ENCODE measurements at places on chromosomes 5 and 9.

GRCh38 chr5:80834710-80835109 is 125.5 kb upstream of the RASGRF2 start:
- no peak for DNase-seq

- no peak for DNase-seq
Observed at GRCh38 chr5:103624675-103625074, 62.1 kb upstream of the NUDT12 start.

GRCh38 chr5:142827934-142828576 is 57.9 kb downstream of the ARHGAP26 start:
- DNase-seq: no peak

DNA sequence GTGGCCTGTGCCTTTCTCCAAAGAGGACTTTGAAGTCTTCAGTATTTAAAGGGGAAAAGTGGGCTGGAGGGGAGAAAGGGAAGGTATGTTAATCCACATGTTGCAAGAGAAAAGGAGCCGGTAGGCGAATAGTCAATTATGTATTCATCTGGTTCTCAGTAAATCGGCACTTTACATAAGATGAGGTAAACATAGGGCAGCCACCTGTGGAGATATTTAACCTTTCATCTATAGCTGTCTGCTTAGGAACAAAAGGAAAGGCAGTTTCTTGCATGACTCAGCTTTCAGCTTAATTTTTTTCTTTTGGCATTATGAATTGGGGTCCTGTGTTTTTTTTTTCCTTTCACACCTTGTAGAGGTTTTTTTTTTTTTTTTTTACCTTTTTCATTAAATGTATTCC is 42.2 kb downstream of the FGD3 start:
- no peak for DNase-seq

DNA sequence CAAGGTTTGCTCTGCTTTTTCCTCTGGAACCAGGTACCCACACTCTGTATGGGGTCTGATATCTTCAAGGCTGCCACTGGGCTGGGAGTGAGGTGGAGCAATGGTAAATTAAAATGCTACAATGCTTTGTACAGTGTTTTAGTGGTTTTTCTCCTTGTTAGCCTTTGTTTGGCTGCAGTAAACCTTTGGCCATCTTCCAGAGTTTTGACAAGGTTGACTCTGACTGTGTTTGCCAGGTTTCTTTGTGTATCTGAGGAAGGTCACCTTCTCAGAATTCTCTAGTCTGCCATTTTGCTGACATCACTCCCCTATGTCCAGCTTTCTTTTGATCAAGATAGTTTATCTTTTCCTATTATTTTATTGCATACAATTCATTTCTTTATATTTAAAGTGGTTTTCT is 11.2 kb downstream of the SPATA31D1 start:
- DNase-seq: no peak

- no peak for DNase-seq
Observed at GRCh38 chr5:42590566-42590965, 166.1 kb upstream of the CCDC152 start.

- DNase-seq: no peak
Observed at GRCh38 chr9:13569602-13570067, 290.1 kb upstream of the MPDZ start.

GRCh38 chr5:132396589-132397031 is 27.1 kb downstream of the SLC22A5 start:
- DNase-seq: no peak

GRCh38 chr5:127959152-127959764 is 124.3 kb upstream of the SLC12A2 start:
- no peak for DNase-seq

- no peak for DNase-seq
Observed at GRCh38 chr5:33725806-33726205, 166.0 kb downstream of the ADAMTS12 start.

DNA sequence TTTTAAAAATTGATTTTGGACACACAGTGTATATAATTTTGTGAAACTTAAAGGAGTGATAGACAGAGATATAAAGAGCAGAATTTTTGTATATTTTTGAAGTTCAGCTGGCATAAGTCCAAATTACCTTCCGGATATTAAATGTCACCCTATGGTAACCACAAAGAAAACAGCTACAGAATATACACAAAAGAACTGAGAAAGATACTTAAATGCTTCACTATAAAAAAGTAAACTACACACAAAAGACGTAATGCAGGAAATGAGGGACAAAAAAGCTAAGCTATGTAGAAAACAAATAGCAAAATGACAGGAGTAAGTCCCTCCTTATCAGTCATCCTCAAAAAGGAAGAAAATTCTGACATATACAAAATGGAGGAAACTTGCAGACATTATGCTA is 29.4 kb downstream of the HACD4 start:
- DNase-seq: no peak

- DNase-seq: no peak
Observed at GRCh38 chr5:146344155-146345118, 5.8 kb downstream of the POU4F3 start.

DNA sequence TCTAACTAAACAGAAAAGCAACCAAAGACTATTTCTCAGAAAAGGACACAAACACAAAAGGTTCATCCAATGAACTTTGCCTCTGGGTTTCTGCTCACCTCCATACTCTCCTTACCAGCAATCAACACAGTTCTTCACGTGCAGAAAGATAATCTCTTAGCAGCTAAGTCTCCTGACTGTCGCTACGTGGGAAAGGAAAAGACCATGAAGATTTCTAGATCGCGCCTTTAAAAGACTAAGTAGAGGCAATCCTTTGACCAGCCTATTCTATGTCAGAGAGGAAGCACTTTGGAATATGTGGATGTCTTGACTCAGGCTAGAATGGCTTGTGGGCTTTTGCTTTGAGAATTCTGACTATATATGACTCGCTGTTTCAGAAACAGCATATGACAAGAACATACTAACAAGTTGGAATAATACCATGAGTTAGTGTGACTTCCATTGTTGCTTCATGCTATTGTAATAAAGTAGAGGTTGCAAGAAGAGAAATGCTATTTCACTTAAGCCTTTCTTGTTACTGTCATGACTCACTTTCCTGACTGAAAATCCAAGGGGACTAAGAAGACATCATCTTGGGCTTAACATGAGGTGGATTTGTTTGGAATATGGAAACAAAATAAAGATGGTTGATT is 339.5 kb upstream of the RFX3 start:
- DNase-seq: no peak

- DNase-seq: no peak
Observed at GRCh38 chr9:128424268-128424780, 3.7 kb downstream of the CERCAM start.

DNA sequence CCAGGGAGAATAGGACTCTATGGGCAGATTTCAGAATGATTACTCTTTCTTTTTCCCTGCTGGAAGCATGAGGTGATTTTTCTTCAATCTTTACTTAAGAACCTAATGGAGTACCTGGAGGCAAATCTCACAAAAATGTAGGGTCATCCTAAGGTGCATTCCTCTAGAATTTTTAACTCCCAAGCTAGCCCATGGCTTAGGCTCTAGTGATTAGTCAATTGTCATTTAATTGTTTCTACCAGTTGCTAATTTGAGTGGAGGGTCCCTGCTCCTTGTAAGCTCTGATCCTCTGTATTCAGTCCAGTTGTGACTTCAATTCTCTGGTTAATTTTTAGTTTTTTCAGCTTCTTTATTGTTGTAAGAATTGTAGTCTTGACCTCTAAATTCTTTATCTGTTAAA is 467.0 kb downstream of the HTR1A start:
- DNase-seq: no peak

DNA sequence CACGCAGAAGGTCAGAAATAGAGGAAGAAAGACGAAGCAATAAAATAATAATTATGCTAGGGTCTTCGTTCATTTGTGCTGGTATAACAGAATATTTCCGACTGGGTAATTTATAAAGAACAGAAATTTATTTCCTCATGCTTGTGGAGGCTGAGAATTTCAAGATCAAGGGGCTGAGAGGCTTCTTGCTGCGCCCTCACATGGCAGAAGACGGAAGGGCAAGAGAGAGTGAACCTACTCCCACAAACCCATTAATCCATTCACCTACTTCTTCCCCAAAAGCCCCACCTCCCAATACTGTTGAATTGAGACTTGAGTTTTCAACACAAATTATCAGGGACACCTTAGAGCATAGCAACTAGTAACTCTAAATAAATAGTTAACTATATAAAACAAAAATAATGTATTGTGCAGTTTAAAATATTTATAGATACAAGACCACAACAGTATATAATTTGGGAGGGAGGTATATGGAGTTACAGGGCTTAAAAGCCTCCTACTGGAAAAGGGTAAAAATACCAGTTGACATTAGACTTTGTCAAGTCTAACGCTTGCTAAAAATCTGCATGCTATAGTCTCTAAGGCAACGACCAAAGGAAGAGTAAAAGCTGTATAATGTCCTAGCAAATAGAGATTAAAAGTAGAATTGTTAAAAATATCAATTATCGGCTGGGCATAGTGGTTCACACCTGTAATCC is 40.3 kb upstream of the NAA35 start:
- DNase-seq: peak; percentile 22

- no peak for DNase-seq
Observed at GRCh38 chr5:28808967-28809810, 1770.8 kb upstream of the CDH9 start.

GRCh38 chr9:89884356-89885083 is 279.7 kb downstream of the GADD45G start:
- DNase-seq: no peak

- DNase-seq: no peak
Observed at GRCh38 chr5:178389796-178390195, 157.2 kb upstream of the PHYKPL start.

- no peak for DNase-seq
Observed at GRCh38 chr5:67028371-67028770, 168.2 kb downstream of the CD180 start.

DNA sequence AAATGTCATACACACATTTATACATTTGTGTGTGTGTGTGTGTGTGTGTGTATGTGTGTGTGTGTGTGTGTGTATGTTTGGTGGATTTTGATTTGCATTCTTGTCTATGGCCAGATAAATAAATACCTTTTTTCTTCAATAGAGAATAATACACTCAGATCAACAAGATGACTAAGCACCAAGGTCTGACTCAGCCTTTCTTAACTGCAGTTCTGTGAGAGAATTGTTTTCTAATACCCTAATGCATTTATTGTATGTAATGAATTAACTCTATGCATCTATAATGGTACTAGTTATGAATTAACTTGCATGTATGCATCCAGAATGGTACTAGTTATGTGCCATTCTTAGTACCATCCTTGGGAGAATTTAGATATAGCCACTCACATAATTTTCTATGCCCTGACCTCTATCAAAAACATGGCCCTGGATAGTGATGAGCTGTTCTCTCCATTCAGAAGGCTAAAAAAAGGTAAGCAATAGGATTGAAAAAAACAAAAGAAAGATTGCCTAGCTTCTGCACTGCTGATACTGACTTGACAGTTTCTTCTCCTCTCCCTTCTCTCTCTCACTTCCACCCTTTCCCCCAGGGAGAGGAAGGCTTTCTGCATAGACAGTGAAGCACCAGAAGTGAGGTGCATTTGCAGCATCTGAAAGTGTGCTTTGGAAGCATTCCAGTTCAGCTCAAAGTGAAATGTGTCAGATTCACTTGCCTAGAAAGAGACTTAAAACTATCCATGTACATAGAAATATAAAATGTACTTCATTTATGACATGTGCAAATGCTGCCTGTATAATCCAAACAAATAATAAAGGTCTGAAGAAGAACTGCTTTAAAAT is 55.1 kb upstream of the CCDC112 start:
- no peak for DNase-seq

DNA sequence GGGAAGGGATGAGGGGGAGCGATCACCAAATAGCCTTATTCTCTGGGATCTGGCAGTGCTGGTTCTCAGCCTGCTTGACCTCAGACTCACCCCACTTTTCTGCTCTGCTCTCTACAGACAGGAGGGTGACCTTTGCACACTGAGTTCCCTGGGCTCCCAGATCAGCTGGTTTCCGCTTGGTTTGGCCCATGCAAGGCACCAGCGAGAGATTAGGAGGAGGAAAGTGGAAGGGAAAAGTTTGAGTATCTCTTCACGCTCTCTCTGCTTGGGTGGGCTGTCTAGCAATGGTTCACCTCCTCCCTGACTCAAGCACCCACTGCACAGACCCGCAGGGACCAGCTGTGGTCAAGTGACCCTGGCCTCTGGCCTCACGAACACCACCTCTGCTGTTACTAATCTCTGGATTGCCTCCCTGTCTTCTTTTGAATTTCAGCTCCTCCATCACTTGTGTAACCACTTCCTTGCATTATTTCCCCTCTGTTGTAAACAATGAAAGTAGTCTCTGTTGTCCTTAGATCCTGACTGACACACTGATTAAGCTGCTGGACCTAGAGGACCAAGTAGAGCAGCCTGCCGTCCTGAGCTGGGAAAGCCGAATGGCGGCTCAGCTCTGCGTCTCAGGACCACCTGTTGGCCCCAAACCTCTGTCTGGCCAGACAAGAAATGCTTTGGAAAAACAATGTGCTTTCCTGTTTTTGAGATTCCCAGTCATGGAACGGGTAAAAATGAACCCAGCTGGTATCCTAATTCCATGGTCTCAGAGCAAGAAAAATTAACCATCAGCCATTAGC is 186.6 kb downstream of the CRB2 start:
- no peak for DNase-seq

GRCh38 chr9:23736293-23736692 is 89.7 kb downstream of the ELAVL2 start:
- no peak for DNase-seq

GRCh38 chr5:110925398-110925797 is 146.1 kb upstream of the TSLP start:
- no peak for DNase-seq

GRCh38 chr5:40221796-40222195 is 457.9 kb upstream of the PTGER4 start:
- no peak for DNase-seq

- no peak for DNase-seq
Observed at GRCh38 chr5:77003246-77003645, 27.0 kb upstream of the AGGF1 start.

DNA sequence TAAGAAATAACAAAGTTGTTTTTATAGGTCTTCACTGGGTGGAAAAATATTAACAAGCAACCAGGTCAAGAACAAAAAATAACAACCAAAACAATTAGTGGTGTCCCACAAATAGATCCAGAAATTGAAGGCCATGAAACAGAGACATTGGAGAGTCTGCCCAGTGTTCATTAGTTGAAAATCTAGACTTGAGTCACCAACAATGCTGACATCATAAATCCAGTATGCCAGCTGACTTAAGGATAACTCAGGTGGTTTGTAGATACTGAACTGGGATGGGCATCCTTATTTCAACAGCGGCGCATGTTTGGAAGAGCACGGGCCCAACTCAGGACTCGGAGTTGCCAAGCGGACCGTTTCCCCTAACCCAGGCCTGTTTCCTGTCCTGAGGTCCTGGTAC is 80.7 kb upstream of the TNFAIP8 start:
- no peak for DNase-seq

All from stimulated activated CD8-positive, alpha-beta memory T cell treated with anti-CD3 and anti-CD28 coated beads, Interleukin-4, amount 100 ng/mL, for 24 hours (primary cell).